ENCODE measurements at places on chromosomes 2 and 18.

DNA sequence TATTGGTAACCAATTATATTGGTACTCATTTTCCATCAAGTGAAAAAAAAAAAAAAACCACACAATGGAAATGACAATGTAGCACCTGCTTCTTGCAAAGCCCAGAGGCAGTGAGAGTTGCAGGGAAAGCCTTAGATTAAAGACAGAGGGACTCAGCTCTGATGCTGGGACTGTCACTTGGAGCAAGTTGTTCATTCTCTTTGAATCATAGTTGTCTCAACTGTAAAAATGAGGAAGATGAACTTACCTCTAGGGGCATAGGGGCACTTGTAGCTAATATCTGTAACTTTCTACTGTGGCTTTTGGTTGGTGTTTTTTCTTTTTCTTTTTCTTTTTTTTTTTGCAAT, 81.4 kb upstream of the LPIN2 start:
- no peak for DNase-seq

GRCh38 chr18:10898417-10898974, 250.9 kb downstream of the PIEZO2 start:
- DNase-seq = no peak

- DNase-seq = no peak
Observed at GRCh38 chr2:234887195-234887594, 64.6 kb upstream of the SH3BP4 start.

DNA sequence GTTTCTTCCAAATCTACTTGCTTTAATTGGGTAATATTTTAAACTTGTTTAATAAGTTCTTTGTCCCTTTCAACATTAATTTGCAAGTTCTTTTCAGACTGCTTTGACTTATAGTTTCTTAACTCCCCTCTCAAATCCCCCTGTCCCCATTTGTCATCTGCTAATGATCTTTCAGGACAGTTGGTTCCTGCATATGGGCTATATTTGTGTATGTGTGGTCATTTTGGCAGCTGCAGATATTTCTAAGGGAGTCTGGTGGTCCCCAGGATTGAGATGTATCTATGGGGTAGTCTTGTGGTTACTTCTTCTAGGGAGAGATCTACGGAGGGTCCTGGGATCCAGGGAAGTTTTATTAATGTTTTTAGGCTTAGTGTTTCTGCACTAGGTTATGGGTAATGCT, 120.6 kb upstream of the SP3 start:
- no peak for DNase-seq

- DNase-seq = no peak
Observed at GRCh38 chr2:142966284-142966683, 88.8 kb downstream of the KYNU start.
